ENCODE measurements at places on chromosomes 12 and 14. TPM values are rescaled to one million over a fixed set of nuclear protein-coding genes. Genes with fewer than 3 reads are reported as not detected.

The KRT4 gene
- 0.43 TPM for total RNA-seq

The L3HYPDH gene
- 54.2 TPM for total RNA-seq

The EGLN3 gene
- total RNA-seq = 0.78 TPM

The KLHL33 gene
- total RNA-seq = 0.13 TPM

The NAV3 gene
- 10.6 TPM for total RNA-seq

The PAPLN gene
- 15.4 TPM for total RNA-seq

The CACNB3 gene
- 21.4 TPM for total RNA-seq

The TOMM20L gene
- not detected for total RNA-seq

The GARIN6 gene
- total RNA-seq = not detected

The OLR1 gene
- total RNA-seq = not detected

The FLRT2 gene
- 36.0 TPM for total RNA-seq

The OR6C68 gene
- not detected for total RNA-seq

The HDAC7 gene
- 36.3 TPM for total RNA-seq

The AVPR1A gene
- not detected for total RNA-seq

The PZP gene
- total RNA-seq = not detected

The CRIP1 gene
- total RNA-seq = 27.7 TPM

The SPX gene
- total RNA-seq = 4.8 TPM
